Stimulated activated CD8-positive, alpha-beta memory T cell treated with anti-CD3 and anti-CD28 coated beads, Interleukin-15, amount 100 ng/mL, for 4 hours (primary cell): ENCODE measurements at places on chromosomes 7 and 10.

GRCh38 chr10:5038733-5039132 is 35.1 kb upstream of the AKR1C2 start:
- DNase-seq = no peak

GRCh38 chr7:23277359-23277989 is 21.7 kb upstream of the MALSU1 start:
- no peak for DNase-seq

GRCh38 chr10:129935867-129936152 is 28.3 kb downstream of the EBF3 start:
- DNase-seq = no peak

- DNase-seq = no peak
Measured at GRCh38 chr7:84188786-84189405, 5.7 kb downstream of the SEMA3A start.

- no peak for DNase-seq
Measured at GRCh38 chr10:112446055-112446854, 459 bp downstream of the ZDHHC6 start.

GRCh38 chr7:40498924-40499510 is 364.2 kb downstream of the SUGCT start:
- DNase-seq = no peak

DNA sequence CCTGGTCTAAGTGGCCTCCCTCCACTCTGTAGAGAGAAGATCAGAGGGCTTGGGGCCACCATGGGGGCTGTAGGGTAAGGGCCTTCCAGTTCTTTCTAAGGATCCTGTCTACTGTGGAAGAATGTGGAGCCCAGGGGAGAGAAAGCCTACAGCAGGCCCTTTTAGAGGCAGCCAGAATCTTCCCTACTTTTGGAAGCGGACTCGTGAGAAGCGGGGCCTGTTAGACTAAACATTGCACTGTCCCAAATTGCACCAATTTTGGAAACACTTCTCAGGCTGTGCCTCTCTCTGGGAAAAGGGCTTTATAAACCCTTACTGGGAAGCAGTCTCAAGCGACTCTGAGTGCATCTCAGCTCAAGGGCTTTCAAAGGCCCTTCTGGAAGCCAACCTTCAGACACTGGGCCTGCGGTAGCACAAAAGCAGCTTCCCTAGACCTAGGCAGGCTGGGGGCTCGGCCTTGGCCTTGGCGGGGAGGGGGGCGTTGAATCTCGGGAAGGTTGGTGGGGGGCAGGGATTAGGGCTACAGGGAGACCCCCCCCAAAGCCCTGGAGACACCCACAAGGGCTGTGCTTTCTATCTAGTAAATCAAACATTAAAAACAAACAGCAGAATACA is 298.1 kb downstream of the GFRA1 start:
- DNase-seq = no peak
